ENCODE measurements at places on chromosomes 4 and X.
A peak's percentile ranks its signal among the peaks of the same experiment; 100 is the strongest.

GRCh38 chrX:117610806-117611205 is 505.8 kb downstream of the KLHL13 start:
- ATAC-seq, result no peak

GRCh38 chr4:139453041-139453370 is 915 bp upstream of the RAB33B start:
- peak; percentile 73 for ATAC-seq

- ATAC-seq, result no peak
These were observed 54.5 kb downstream of the RS1 start for GRCh38 chrX:18617407-18617750.

- ATAC-seq, result no peak
These were observed 983.7 kb upstream of the PABPC4L start for GRCh38 chr4:135185256-135185655.

DNA sequence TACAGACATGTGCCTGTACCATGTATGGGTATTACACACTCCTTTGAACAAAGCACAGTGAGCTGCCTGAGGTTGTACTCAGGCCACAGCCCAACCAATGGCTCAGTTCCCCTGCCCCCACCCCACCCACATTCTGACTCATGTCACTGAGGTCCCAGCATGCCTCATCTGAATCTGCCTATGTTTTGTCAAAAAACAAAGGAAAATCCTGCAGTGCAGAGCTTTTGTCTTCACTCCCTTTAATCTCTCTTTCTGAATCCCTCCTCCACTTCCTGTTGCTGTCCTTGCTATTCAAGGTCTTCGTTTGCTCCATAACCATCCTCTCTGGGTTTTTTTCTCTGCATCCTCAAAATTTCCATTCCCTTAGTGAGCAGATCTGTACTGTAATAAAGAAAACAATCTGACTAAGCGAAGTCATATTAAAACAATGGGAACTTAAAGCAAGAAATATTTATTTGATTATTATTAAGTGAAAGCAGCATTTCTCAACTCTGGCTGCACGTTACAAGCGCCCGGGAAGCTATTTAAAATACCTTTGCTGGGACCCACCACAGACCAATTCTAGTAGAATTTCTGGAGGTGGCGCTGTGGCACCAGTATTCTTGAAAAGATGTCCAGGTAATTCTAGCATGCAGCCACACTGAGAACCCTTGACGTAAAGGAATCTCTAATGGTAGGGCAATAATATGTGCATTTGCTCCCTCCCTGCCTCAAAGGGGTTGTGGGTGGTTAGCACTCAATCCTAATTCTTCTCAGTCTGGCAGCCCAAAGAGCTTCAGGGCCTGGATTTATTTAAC is 8.7 kb downstream of the GUCY2F start:
- no peak for ATAC-seq

- ATAC-seq, result peak; percentile 40
These were observed 66.7 kb upstream of the DHX15 start for GRCh38 chr4:24650849-24651640.

- ATAC-seq, result no peak
These were observed 132.6 kb downstream of the FHIP1A start for GRCh38 chr4:151541389-151542071.

DNA sequence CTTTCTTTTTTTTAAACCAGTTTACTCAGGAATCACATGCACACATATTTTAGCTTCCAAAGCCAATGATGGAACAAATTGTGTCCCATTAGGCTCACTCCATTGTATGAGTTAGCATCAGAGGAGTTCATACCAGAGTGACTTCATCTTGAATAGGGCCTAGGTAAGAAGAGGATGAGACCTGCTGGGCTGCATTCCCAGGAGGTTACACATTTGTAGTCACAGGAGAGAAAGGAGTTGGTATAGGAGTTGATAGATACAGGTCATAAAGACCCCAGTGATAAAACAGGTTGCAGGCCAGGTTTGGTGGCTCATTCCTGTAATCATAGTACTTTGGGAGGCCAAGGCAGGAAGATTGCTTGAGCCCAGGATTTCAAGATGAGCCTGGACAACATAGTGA is 9.3 kb downstream of the PDGFRA start:
- ATAC-seq, result no peak

GRCh38 chr4:105306158-105306781 is 159.6 kb downstream of the TET2 start:
- peak; percentile 97 for ATAC-seq

DNA sequence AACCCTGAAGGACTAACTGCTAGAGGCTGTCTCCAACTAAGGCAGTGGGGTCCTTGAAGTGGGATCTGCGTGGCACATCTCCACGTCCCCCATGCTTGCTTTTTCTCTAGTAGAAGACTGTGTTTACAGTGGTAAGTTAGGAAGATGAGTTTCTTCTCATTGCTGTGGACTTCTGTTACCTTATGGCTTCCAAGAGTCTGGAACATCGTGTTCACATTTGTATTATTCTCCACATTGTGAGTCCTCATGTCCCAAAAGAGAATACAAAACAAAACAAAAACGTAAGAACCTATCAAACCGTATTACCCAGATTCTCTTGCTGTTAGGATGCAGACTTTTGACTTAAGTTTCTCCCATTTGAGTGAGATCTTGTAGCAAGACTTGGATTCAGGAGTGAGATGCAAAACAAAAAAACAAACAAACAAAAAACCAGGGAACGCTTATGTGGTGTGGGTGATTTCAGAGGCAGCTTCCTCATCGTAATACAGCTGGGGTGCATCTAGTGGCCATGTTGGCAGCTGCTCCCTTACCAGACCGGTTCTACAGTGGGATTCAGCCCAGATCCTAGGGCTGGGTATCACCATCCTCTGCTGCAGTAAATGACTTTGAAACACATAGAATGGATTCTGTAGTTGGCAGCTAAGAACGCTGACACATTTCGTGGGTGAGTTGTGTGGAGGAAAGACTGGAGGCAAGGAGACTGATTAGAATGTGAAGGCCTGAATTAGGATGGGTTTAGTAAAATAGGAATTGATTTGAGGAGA is 41.3 kb downstream of the TMEM131L start:
- no peak for ATAC-seq

DNA sequence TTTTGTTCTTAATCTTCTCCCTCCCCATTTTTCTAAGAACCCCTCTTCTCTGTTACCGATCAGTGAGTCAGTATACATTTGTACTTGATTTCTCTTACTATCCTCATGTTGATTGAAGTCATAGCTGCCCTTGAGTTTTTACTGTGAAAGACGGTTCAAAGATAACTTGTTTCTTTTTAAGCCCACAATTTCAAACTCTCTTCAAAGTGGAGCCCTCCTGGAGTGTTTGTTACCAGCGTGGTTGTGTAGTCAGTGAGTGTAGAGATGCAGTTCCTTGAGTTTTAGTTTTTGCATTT is 7.9 kb downstream of the PPP1R3F start:
- ATAC-seq, result no peak

DNA sequence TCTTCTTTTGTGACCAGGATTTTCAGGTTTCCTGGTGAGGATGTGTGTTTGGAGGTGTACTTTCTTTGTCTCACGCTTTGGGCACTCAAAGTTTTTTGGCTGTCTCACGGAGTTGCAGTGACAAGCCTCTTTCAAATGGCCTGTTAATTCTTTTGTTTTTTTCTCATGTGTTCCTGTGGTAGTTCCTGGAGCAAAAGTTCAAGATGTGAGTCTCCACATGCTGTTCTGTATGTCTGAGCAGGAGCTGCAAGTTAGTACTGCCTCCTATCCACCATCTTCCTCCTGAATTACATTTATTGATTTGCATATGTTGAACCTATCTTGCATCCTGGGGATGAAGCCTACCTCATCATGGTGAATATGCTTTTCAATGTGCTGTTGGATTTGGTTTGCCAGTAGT is 118.5 kb downstream of the VSIG4 start:
- ATAC-seq, result no peak

DNA sequence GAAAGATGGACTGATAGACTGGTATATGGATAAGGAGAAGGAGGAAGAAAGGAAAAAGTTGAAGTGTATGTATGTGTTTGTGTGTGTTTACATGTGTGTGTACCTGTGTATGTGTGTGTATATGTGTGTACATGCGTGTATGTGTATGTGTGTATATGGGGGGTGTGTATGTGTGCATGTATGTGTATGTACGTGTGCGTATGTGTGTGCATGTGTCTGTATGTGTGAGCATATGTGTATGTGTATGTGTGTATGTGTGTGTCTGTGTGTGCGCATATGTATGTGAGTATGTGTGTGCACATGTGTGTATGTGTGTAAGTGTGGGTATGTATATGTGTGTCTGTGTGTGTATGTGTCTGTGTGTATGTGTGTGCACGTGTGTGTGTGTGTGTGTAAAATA is 101.5 kb upstream of the KLHL13 start:
- ATAC-seq, result no peak

GRCh38 chrX:155262970-155263754 is 1.1 kb downstream of the RAB39B start:
- ATAC-seq, result no peak

DNA sequence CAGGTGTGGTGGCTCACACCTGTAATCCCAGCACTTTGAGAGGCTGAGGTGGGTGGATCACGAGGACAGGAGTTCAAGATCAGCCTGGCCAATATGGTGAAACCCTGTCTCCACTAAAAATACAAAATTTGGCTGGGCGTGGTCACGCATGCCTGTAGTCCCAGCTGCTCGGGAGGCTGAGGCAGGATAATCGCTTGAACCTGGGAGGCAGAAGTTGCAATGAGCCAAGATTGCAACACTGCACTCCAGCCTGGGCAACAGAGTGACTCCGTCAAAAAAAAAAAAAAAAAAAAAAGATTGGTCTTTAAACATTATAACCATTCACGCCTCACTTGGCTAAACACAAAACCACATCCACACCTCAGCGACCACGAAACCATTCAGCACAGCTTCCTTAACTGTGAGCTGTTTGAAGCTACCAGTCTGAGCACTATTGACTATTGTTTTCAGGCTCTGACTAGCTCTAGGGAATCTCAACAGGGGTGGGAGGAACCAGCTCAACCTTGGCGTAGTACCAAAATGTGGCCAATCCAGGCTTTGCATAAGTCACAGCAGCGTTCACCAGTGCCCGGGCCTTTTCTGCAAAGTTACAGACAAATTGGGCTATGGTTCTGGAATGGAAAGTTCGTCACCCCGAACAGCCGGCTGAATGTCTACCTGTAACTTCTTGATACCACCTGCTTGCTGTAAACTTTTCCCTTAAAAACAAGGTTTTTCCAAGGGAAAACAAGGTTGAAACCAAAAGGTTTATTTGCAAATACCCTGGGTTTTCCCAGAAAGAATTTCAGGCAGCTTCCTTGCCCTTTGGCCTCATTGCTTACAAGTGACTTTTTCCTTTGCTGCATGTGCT is 73.6 kb upstream of the DHX15 start:
- ATAC-seq, result peak; percentile 73

DNA sequence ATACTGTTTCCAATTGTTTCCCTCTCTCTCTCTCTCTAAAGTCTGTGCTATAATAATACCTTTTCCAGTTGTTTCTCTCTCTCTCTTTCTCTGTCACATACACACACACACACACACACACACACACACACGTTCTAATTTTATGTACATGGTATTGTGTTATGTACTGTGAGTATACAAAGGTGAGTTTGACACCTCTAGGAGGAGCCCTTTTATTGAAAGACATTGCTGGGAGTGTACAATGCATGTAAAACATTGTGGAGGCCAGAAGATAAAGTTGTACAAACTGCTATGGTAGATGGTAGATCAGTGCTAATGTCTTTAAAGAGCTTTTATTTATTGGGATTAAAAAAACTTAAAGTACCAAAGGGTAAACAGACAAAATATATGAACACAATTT is 53.6 kb downstream of the BLTP1 start:
- ATAC-seq, result no peak

DNA sequence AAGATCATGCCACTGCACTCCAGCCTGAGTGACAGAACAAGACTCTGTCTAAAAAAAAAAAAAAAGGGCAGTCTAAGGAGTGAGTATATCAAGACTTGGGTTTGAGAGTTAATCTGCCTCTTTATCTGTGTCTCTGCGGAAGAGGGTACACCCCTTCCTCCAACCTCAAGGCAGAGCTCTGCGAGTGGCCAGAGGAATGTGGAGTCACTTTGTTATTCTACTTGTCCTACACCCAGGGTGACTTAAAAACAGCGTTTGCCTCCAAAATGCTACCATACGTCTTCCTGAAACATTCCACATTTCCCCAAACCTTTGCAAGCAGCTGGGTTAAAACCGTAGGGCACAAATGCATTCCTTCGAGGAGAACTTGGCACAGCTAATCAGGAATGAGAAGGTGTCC is 199.9 kb downstream of the SHOX start:
- ATAC-seq, result no peak

GRCh38 chr4:165524532-165525190 is 145.9 kb downstream of the CPE start:
- no peak for ATAC-seq

DNA sequence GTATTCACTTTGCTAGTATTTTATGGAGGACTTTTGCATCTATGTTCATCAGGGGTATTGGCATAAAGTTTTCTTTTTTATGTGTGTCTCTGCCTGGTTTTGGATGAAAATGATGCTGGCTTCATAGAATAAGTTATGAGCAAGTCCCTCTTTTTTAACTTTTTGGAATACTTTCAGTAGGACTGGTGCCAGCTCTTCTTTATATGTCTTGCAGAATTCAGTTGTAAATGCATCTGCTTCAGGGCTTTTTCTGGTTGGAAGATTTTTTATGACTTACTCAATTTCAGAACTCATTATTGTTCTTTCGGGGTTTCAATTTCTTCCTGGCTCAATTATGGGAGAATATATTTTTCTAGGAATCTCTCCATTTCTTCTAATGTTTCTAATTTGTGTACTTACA is 9.1 kb upstream of the CSN2 start:
- no peak for ATAC-seq

- no peak for ATAC-seq
These were observed 482.1 kb upstream of the CPEB2 start for GRCh38 chr4:14520171-14520570.

DNA sequence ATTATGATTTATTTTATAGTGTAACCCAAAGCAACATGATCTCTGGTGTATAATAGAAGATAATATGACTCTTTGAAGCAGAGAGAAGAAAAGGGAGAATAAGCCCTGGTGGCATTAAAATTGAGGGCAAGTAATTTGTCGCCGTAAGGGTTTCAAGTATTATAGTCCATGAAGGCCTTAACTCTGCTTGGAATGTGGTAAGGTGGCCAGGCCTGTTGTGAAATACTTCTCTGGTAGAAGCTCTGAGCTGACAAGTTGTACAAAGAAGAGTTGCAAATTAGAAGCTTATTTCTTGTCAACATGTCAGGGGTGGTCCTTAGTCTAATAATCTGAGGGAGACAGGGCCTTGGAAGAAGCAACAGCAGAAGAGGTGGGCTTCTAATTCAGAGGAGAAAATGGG is 151.7 kb upstream of the HHIP start:
- ATAC-seq, result no peak

- peak; percentile 72 for ATAC-seq
These were observed 169.2 kb downstream of the PARM1 start for GRCh38 chr4:75101906-75102786.

- ATAC-seq, result no peak
These were observed 652.1 kb upstream of the AADAT start for GRCh38 chr4:170741856-170742255.

DNA sequence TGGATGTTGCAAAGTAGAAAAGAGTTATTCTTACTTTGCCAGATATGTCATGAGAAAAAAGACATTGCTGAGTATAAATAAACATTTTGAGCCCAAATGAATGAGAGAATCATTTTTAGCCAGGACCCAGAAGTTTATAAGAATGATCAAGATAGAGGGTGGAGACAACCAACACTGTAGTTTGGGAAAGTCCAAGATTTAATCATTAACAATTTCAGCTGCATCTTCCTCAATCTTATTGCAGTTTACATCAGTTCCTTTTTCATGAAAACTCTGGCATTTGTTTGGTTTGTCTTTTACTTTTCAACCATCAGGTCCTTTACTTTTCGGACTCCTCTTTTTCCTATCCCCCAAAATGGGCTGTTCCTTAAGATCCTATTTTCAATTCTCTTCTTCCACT is 645.9 kb downstream of the ANKRD50 start:
- ATAC-seq, result no peak

GRCh38 chr4:172652369-172652768 is 516.2 kb upstream of the GALNT7 start:
- no peak for ATAC-seq

Measured in stimulated activated memory B cell treated with anti-CD40 and anti-IgM and Interleukin-4, amounts not matched to agents 10 μg/mL and 1 μg/mL and 100 μg/mL, for 72 hours (primary cell).